Fibroblast of upper back skin (primary cell): ENCODE measurements at places on chromosomes 1 and 21.

DNA sequence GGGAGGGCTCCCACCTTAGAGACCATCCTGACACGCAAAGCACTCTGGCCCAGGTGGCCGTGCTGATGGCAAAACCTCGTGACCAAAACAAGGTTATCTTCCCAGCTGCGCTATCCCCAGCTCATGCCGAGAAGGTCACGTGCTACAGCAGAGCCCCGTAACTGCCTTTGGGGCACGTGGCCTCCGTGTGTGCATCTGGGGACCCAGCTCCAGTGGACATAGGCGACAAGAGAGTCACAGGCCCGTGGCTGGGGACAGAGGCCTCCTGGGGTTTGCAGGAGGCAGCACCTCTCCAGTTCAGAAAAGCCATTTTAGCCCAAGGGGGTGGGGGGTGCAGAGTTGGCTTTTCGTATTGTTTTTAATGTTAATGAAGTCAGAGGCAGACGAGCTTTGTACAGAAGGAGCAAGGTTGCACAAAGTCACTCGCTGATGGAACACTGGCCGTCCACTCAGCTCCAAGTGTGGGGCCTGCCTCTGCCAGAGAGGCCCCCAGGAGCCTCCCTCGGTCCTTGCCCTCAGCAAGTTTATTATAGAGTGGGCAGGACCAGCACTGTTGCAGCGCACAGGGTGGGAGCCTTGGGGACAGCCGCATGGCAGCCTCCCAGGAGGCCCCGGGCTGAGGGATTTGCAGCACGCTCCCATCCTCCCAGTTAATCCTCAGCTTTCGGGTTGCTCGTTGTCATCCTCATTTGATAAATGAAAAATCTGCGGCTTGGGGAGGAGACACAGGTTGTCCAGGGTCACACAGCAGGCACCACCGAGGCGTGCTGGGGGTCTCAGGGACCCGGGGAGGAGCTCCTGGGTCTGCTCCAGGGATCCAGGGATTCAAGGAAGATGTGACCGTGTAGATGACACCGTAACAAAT lies 8.0 kb upstream of the PDE9A start:
- DNase-seq: no peak

- peak; percentile 44 for DNase-seq
Observed at GRCh38 chr21:45640888-45641479, 2.5 kb upstream of the PCBP3 start.

DNA sequence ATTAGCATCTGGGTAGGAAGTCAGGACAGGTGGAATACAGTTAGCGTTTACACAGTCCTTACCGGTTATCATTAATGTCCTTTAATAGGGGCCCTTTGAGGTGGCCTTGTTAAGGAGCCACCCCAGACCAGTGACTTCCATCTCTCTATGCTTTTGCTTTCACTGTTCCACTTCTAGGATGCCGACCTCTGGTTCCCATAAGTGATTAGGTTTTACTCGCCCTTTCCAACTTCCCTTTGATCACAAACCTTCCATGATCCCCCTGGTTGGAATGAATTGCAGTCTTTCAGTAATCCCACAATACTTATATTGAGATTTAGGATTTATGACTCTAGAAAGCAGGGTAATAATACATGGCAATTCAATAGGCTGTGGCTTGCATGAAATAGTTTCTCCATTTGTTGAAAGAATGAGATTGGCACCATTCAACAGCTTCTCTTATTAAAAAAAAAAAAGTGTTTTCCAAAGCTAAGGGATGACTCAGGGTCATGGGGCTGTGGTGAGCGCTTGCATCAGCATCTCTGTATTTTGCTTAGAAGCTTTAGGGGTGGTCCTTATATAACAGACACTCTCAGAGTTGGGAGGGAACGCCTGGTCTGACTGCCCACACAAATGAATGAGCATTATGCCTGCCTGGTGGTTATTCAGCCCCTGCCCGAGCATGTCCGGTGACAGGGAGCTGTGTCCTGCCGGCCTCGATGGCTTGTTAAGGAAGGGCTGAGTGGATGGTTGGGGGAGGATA lies 110.5 kb downstream of the CNIH3 start:
- peak; percentile 97 for DNase-seq

DNA sequence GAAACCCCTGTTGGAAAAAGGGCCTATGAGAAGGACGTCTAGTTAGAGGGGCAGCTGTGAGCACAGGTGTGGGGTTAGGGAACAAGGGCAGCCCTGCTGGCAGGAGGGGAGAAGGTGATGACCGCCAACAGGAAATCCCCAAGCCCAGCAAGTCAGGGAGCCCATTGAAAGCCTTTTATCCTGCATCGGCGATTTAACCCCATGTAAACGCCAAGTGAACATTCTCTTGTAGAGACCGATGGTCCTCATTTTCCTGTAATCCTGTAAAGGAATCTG lies 1.1 kb upstream of the BSND start:
- no peak for DNase-seq

GRCh38 chr1:198220428-198220827 lies 63.6 kb downstream of the NEK7 start:
- peak; percentile 87 for DNase-seq

GRCh38 chr21:42162831-42163510 lies 56.0 kb upstream of the ABCG1 start:
- DNase-seq: no peak

GRCh38 chr1:228219962-228220780 lies 12.3 kb downstream of the OBSCN start:
- no peak for DNase-seq

DNA sequence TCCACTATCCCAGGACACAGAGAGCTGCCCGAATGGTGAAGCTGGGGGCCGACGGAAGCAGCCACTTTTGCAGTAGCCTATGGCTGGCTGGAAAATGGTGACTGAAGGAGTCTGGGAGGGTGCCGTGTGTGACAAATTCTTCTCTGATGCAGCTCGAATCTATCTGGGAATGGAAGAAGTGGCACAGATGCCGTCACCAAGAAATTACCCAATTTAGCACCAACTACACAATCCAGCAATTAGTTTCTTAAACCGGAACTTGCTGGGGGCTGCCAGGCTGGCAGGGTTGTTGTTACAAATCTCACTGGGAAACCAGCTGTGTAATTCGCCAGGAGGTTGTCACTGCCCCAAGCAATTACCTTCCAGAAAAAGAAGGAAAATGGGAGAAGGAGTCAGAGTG lies 18.0 kb downstream of the DLGAP3 start:
- DNase-seq: no peak

- no peak for DNase-seq
Observed at GRCh38 chr1:56320464-56321149, 258.8 kb downstream of the PLPP3 start.

GRCh38 chr1:25517476-25518394 lies 25.7 kb upstream of the LDLRAP1 start:
- no peak for DNase-seq

GRCh38 chr21:41751611-41752011 lies 15.2 kb downstream of the RIPK4 start:
- no peak for DNase-seq

- DNase-seq: peak; percentile 94
Observed at GRCh38 chr1:118158924-118159323, 26.1 kb downstream of the SPAG17 start.

DNA sequence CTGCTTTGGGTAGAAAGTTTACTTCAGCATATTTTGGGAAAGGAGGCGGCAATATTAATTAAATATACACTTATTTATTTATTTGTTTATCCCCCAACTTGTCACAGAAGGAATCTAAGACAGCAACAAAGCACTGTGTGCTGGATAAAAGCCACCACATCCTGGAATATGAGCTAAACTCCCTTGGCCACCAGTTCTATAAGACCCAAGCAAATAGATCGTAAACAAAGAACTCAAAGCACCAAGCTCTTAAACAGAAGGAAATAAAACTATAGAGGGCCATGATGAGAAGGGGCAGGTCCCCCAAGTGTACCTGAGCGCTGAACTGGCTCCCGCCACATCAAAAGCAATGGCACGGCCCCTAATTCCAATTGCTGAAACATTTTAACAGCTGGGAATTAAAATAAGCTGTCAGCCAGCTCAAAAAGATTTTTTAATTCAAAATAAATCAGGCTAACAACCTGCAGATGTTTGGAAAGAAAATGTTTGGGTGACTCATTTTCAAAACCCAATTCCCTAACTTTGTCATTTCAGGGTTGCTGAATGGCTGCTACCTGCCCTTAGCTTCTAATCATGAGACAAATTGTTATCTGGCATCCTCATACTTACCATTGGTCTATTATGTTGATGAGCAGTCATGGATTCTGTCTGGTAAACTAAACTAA lies 127.1 kb downstream of the SLC30A10 start:
- DNase-seq: no peak

DNA sequence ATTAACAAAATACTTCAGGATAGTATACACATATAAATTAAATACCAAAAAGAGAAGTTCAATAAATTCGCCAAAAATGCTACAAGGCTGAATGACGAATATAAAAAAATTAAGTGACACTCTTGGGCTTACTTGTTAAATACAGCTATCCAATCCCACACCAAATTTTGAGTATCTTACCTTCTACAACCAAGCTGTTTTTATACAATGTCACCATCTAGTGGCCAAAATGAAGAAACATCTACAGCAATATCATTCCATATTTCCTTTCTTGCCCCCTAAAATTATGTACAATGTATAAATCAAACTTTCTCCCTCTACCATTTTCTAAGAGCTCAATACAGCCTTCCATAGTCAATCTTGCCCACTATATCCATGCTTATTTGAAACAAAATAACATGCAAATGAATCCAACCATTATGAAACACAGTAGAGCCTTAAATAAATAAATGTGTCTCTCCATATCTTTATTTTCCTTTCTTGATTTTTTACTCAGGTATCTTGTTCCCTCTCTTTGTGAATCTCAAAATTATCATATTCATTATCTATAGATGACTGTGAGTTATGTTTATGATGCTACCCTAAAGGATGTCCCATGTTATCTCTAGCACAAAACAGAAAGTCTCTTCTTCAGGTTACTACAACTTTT lies 86.3 kb downstream of the ACBD6 start:
- DNase-seq: peak; percentile 35

DNA sequence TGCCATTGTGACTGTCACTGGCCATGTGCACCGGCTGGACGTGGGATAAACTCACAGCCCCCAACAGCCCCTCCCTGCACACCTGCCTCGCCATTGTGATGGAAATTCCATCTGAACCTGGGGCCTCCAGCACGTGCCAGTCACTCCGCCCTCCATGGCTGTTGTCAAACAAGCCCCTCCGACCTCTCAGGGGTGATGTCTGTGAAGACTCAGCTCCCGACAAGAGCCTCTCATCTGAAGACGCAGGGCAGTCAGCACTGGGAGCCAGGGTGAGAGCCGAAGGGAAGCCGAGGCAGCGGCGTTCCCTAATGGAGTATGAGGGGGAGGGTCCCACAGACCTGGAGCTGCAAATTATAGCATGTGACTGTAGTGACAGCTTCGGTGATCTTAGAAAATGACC lies 1.4 kb upstream of the KRTAP10-2 start:
- DNase-seq: no peak

DNA sequence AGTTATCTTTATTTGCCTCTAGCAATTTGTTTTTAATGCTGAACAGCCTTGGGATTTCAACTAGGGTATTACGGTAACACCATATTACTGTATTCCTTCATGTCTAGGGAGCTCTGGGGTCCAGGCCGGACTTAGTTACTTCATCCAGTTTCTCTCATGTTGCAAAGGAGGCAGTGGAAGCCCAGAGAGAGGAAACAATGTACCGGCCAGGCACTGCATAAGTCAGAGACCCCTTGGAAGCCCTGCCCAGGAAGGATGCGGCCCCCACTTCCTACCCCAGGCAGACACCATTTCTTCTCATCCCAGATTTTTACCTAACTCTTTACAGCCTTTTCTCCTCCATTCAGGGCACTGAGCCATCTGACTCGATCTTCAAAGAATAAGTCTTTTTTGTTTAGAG lies 32.5 kb downstream of the TRABD2B start:
- no peak for DNase-seq

DNA sequence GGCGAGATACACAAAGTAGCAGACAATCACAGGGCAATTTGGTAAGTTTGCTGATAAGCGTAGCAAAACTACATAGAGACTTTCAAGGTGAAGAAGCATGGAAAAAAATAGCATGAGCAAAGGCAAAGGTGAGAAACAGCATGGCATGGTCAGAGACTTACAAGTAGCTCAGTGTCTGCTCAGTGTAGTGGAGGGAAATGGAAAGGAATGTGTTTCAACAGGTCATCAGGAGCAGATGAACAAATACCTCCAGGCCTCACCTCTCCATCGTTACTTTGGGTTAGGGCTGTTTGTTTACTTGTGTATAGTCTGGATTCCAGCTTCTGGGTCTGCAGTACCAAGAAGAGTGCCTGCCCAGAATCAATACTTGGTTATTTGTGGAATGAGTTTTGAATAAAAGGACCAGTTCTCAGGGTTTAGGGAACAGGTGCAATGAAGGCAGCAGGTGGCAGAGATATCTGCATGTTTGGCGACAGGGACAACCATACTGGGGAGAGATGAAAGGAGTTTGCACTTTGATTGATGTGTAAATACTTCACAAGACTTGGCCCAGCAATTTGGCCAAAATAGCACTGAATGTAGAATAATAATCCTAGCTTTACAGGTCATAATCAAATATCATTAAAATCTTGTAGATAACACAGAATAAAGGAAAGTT lies 97.0 kb upstream of the FGGY start:
- DNase-seq: no peak

GRCh38 chr21:39727401-39728120 lies 17.4 kb upstream of the IGSF5 start:
- DNase-seq: no peak

- DNase-seq: no peak
Observed at GRCh38 chr1:168848051-168848450, 119.0 kb upstream of the DPT start.

DNA sequence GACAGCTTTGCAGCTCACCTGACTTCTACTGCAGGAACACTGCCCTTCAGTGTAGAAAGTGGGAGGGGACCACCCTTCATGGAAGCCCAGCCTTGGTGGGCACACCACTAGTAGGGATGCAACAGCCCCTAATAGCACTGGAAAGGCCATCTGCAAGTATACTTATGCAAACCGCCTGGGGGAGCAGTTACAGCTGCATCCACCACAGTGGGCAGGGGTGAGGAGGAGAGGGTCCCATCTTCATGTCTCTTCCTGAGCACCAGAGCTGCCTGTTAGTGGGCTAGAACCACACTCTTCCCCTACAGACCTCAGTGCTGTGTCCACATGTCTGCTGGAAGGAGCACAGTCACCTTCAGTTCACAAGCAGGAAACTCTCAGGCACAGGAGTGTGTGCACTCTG lies 66.2 kb upstream of the LHX8 start:
- DNase-seq: no peak

- DNase-seq: no peak
Observed at GRCh38 chr1:9621032-9621431, 30.5 kb upstream of the PIK3CD start.

- peak; percentile 80 for DNase-seq
Observed at GRCh38 chr21:15682186-15682895, 47.4 kb upstream of the USP25 start.

- no peak for DNase-seq
Observed at GRCh38 chr1:187985897-187986654, 1157.3 kb downstream of the PLA2G4A start.

- no peak for DNase-seq
Observed at GRCh38 chr1:158819461-158820443, 11.4 kb upstream of the MNDA start.

GRCh38 chr1:210586771-210587170 lies 258.1 kb downstream of the HHAT start:
- DNase-seq: peak; percentile 40
